Bladder microvascular endothelial cell (primary cell): ENCODE measurements at places on chromosomes 12 and 14. TPM values are rescaled to one million over a fixed set of nuclear protein-coding genes. Genes with fewer than 3 reads are reported as not detected.

Gene OR4E2
- not detected in 2 replicates for total RNA-seq

Gene C14orf132
- 3.2 and 4.5 TPM in 2 replicates for total RNA-seq

Gene C12orf56
- total RNA-seq, result not detected in 2 replicates

Gene PTPRB
- total RNA-seq, result 78.5 and 270 TPM in 2 replicates

Gene ACSS3
- 0.06 and 0.16 TPM in 2 replicates for total RNA-seq

Gene SOCS4
- 11.3 and 25.0 TPM in 2 replicates for total RNA-seq

Gene ANKRD9
- 8.4 and 9.4 TPM in 2 replicates for total RNA-seq

Gene PMCH
- not detected in 2 replicates for total RNA-seq

Gene PIWIL1
- not detected in 2 replicates for total RNA-seq

Gene RILPL1
- 5.2 and 14.9 TPM in 2 replicates for total RNA-seq

Gene GLIPR1L1
- total RNA-seq, result not detected in 2 replicates

Gene ZFHX2
- total RNA-seq, result under 0.01 and 1.0 TPM in 2 replicates

Gene CLMN
- total RNA-seq, result 0.49 and 1.6 TPM in 2 replicates

Gene SOCS2
- total RNA-seq, result 57.4 and 89.5 TPM in 2 replicates

Gene DUSP6
- 113 and 242 TPM in 2 replicates for total RNA-seq

Gene COQ10A
- 4.5 and 7.7 TPM in 2 replicates for total RNA-seq

Gene AVPR1A
- total RNA-seq, result not detected in 2 replicates

Gene GZMB
- not detected in 2 replicates for total RNA-seq

Gene C12orf54
- not detected in 2 replicates for total RNA-seq

Gene TCTN2
- 4.9 and 10.4 TPM in 2 replicates for total RNA-seq

Gene OR6C6
- total RNA-seq, result not detected in 2 replicates

Gene ST8SIA1
- total RNA-seq, result 0.06 TPM in 1 of 2 replicates, not detected in the other

Gene BIN2
- total RNA-seq, result not detected in 2 replicates

Gene MAP1LC3B2
- total RNA-seq, result 0.31 and 0.32 TPM in 2 replicates

Gene SLC2A14
- total RNA-seq, result 0.06 TPM in 1 of 2 replicates, not detected in the other

Gene DHH
- total RNA-seq, result 0.65 and 1.1 TPM in 2 replicates

Gene DACT1
- 0.13 and 0.32 TPM in 2 replicates for total RNA-seq

Gene RNASE4
- 4.0 and 9.3 TPM in 2 replicates for total RNA-seq

Gene ANKRD33
- total RNA-seq, result 0.16 TPM in 1 of 2 replicates, not detected in the other

Gene GARIN6
- not detected in 2 replicates for total RNA-seq

Gene SYCP3
- 0.13 TPM in 1 of 2 replicates, not detected in the other for total RNA-seq

Gene EGLN3
- total RNA-seq, result 1.1 and 1.4 TPM in 2 replicates

Gene OTX2
- not detected in 2 replicates for total RNA-seq

Gene NKX2-8
- total RNA-seq, result not detected in 2 replicates

Gene MGST1
- 6.6 and 11.2 TPM in 2 replicates for total RNA-seq

Gene SLC2A13
- 2.6 and 7.1 TPM in 2 replicates for total RNA-seq

Gene DBX2
- not detected in 2 replicates for total RNA-seq

Gene CTSG
- not detected in 2 replicates for total RNA-seq

Gene TESPA1
- total RNA-seq, result not detected in 2 replicates

Gene LRFN5
- under 0.01 and 0.13 TPM in 2 replicates for total RNA-seq

Gene SDSL
- total RNA-seq, result 3.6 and 6.4 TPM in 2 replicates

Gene MARK3
- total RNA-seq, result 42.6 and 84.7 TPM in 2 replicates

Gene PTPN21
- total RNA-seq, result 3.4 and 13.5 TPM in 2 replicates

Gene FSCB
- total RNA-seq, result not detected in 2 replicates
